ENCODE measurements at places on chromosomes 12 and 14.

DNA sequence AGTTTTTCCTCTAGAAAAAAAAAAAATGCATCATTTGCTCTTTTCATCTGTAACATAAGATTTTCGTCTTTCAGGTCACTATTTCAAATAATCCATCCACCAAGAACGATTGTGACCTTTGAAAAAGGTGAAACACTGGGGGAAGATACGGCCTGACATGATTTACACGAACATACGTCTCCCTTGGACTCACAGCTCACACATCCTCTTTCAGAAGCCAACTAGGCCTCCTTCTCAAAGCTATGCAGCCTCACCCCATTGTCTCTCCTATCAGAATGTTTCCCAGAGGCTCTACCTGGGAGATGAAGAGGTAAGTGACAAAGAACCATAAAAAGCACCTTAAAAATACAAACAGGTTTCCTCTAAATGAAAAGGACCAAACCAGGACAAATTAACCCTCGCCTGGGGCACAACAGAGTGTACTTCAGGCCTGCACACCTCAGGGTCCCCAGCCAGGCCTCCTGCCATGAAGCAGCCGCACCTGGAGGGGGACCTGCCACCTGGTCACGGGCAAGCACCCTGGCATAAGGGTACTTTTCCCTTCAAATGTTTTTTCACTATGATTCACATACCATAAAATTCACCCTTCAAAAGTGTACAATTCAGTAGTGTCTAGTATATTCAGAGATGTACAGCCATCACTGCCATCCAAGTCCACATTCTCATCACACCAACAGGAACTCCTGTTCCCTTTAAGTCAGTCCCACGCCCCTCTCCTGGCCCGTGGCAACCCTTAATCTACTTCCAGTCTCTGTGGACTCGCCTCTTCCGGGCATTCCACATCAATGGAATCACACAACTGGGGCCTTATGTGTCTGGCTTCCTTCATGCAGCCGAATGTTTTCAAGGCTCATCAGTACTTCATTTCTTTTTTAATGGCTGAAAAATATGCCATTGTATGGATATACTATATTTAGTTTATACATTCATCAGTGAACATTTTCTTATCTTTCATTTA, 5.4 kb downstream of the SLC15A4 start:
- no peak for DNase-seq

GRCh38 chr12:46073321-46073720, 82.9 kb upstream of the SCAF11 start:
- DNase-seq: no peak

DNA sequence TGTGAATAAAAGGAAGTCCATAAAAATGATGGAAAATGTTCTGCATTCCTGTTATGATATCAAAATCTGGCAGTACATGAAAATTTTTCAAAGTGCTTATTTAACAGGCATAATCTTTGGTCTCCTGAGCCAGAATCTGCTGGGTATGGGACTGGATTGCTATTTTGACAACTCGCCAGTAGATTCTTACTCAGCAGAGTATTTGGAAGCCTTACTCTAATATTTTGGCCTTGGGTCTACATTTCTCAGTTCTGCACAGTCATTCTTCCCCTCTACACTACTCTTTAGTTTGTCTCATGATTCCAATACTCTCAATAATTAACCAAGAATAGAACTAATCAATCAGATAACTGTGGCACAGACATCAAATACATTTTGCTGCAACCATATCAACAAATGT, 1.1 kb upstream of the SLCO1B1 start:
- no peak for DNase-seq

DNA sequence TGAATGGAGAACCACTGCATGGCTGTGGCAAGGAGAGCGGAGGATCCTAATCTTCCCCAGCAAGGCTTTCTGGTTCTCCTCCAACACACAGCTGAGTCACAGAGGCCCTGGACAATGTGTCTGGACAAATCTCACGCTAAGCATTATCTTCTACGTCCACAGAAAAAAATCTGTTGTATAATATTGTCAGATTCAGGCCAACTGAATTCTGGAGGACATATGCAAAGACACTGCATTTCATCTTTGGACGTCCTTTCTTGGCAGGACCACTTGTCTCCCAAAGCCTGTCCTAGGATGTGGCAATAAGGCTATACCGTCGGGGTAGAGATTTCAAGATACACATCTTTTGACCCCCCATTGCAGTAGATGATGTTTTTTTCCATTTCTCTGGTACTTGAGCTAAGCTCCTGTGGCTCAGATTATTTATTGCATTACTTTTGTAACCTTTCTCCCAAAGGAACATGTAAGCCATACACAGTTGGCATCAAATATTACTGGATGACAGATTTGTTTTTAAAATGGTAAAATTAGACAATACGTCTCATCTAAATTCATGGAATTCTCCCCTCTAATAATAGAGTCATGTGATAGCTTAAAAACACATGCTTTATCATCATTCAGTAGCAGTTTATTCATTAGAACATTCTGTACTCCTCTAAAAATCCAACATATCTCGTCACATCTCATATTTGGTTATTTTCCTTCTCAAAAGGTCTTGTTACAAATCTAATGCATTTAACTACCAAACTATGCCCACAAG, 19.4 kb downstream of the LMO3 start:
- no peak for DNase-seq

- DNase-seq: no peak
Measured at GRCh38 chr12:128079-128478, 61.5 kb downstream of the IQSEC3 start.

- DNase-seq: no peak
Measured at GRCh38 chr14:61584331-61584741, 111.0 kb upstream of the HIF1A start.

- DNase-seq: no peak
Measured at GRCh38 chr14:96693987-96694386, 103.2 kb upstream of the VRK1 start.

DNA sequence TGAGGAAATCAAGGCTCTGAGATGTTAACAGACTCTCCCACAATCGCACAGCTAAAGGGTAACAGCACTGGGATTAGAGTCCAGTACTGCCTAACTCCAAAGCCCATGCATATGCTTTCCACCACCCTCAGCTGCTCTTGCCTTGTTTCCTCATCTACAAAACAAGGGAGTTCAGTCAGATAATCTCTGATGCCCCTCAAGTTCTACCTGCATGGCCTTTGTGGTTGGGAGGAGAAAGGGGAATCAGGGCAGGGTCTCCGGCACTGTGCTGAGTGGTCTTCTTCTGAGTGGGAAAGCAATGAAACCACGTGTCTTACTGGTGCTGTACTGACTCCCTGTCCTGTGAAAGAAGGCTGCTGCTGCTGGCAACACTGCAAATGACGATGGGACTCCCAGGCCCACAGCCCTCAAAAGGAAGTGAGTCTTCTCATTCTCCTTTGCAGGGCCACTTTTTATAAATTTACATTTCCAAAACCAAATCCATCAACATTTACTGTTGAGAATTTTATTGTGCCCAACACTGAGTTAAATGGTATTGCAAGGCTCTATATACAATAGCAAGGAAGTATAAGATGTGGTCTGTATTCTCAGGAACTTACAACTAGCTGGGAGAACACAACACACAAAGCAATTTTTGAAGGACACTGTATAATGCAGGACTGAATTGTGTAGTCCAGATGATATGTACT, 19.7 kb upstream of the DUSP16 start:
- no peak for DNase-seq

DNA sequence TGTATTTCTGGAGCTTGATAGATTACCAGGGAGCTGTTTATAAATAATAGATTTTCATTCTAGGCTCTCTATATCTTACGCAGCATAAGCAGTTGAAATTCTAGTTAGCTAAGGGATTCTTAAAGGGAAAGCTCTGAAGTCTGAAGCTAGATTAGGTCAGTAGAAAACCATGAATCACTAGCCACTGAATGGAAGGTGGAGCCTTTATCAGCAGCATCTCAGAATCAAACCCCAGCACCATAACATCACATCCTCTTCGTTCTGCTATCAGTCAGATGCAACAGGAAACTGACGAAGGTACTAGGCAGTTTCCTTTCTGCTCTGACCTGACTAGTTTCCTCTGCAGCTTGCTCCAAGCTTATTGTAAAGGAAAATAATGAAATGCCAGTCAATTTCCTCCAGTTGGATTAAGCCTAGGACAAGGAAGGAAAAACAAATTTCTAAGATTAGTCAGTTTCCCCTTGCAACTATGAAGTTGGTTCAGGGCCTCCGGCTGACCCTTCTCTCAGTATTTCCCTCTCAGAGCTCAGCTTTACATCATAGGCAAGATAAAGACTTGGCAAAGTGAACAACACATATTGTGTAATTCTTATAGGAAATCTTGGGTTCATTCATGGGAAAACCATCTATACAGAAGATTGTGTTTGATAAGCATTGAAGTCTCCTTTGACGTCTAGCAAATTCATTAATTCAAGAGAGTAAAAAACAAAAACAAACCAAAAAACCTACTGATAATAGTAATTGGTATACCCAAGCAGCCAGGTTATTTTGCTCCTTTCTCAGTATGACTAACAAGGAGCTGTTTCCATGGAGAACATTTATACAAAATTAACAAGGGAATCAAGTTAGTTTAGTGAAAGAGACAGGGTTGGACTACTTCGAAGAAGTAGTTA, 43.4 kb upstream of the CFAP54 start:
- DNase-seq: no peak

- DNase-seq: no peak
Measured at GRCh38 chr14:32633224-32633859, 304.2 kb downstream of the AKAP6 start.

DNA sequence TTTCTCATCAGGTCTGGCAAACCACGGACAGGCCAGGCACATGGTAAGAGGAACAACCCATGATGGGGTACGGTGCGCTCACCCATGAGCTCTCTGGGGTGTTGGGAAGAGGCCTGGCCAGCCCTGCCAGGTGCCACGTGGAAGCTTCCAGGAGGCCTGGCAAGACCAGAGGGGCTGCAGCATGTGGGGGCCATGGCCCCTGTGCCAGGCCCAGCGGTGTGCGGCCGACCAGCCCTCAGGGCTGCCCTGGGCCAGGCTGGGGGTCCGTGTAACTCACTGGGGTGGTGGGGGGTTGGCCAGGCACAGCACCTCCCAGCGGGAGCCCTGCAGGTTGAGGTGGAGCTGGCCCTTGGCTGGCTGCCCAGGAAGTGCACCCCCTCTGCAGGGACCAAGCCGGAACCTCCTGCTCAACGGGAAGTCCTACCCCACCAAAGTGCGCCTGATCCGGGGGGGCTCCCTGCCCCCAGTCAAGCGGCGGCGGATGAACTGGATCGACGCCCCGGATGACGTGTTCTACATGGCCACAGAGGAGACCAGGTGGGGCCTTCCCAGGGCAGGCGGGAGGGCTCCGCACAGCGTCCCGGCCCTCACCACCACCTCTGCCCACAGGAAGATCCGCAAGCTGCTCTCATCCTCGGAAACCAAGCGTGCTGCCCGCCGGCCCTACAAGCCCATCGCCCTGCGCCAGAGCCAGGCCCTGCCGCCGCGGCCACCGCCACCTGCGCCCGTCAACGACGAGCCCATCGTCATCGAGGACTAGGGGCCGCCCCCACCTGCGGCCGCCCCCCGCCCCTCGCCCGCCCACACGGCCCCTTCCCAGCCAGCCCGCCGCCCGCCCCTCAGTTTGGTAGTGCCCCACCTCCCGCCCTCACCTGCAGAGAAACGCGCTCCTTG, 4.9 kb upstream of the CRIP2 start:
- no peak for DNase-seq

DNA sequence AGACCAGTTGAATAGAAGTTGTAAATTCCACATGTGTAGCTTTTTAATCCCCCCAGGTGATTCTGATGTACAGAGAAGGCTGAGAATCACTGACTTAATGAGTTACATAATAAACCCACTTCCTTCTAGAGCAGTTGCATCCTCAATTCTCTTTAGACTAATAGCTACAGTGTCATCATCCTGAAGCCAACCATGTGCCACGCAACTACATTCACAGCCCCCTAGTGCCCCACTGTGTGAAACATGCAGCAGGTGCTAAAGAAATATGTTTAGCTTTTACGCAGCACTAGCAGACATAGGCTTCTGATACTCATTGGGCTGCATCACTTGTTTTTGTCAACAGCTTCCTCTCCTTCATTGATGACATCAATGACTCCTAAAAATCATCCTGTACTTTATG, 1168.3 kb downstream of the BCL11B start:
- no peak for DNase-seq

- no peak for DNase-seq
Measured at GRCh38 chr14:53622447-53622846, 334.2 kb downstream of the BMP4 start.

- no peak for DNase-seq
Measured at GRCh38 chr14:68122651-68123050, 303.1 kb downstream of the RAD51B start.

- DNase-seq: no peak
Measured at GRCh38 chr12:88371416-88372183, 208.7 kb downstream of the KITLG start.

DNA sequence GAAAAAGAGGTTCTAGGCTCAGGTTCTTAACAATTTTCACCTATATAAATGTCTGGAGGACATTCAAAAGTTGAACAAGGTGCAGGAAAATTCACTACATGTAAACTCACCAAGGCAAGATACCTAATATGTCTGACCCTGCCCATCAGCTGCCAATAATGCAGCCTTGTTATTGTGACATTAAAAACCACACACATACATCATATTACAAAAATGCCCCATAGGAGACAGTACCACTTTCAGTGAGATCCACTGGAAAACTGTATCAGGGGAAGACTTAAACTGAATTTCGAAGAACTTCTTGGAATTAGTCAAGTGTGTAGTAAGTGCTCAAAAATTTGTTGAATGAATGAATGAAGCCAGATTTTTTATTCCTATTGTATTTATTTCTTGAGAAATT, 83.1 kb downstream of the KICS2 start:
- no peak for DNase-seq

- no peak for DNase-seq
Measured at GRCh38 chr12:86118161-86118560, 138.0 kb downstream of the MGAT4C start.

DNA sequence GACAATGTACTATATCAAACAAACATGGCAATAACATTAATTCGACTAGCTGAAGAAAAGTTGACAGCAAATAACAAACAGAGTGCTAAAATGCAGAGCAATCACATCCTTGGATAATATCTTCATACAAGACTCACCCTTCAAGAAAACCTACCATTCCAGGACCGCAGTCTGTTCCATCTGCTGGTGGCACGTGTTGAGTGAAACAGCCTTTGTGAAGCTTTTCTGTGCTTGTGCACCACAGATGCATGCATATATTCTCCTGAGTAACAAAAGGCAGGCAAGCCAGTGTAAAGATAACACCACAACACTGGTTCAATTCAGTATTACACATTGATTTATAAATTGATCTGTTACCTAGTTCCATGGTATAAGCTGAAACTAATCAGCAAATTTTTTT, 89.3 kb downstream of the ADAMTS20 start:
- DNase-seq: no peak

All from HCT116 (cell line).